ENCODE measurements at places on chromosomes 2 and 18. TPM values are rescaled to one million over a fixed set of nuclear protein-coding genes. Genes with fewer than 3 reads are reported as not detected.
A peak's percentile ranks its signal among the peaks of the same experiment; 100 is the strongest.

GRCh38 chr2:226450141-226450540 lies 349.5 kb downstream of the IRS1 start:
- DNase-seq = no peak

The PGAP1 gene
- polyA plus RNA-seq = 3.8 TPM

- DNase-seq = no peak
Observed at GRCh38 chr2:176068419-176068832, 15.3 kb downstream of the EVX2 start.

The SAP130 gene
- 19.0 TPM for polyA plus RNA-seq

GRCh38 chr2:34153484-34153883 lies 554.4 kb upstream of the FAM98A start:
- DNase-seq = no peak

DNA sequence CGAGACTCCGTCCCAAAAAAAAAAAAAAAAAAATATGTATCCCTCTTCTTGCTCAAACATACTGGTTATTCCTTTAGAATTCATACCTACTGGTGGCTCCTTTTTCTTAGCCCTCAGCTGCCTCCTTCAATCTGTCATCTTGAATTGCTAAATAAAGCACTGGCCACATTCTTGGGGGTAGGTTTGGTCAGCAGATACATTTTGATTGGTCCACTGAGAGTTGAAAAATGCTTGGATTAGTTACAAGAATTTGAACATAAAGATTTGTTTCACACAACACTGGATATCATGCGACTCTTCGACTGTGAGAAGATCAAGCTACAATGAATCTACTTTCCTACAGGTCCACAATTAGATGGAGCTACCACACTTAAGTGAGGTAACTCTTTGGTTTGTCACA lies 906.1 kb upstream of the SLC39A10 start:
- DNase-seq = no peak

- DNase-seq = no peak
Observed at GRCh38 chr2:694906-695510, 17.8 kb upstream of the TMEM18 start.

The POTEI gene
- not detected for polyA plus RNA-seq

- no peak for DNase-seq
Observed at GRCh38 chr18:10329101-10329500, 125.3 kb upstream of the APCDD1 start.

The HOXD8 gene
- 8.2 TPM for polyA plus RNA-seq

The NGEF gene
- polyA plus RNA-seq = 1.4 TPM

- no peak for DNase-seq
Observed at GRCh38 chr2:238338710-238339394, 18.5 kb downstream of the TRAF3IP1 start.

The SLC11A1 gene
- 0.31 TPM for polyA plus RNA-seq

GRCh38 chr2:120453635-120453998 lies 107.7 kb downstream of the INHBB start:
- DNase-seq = no peak

DNA sequence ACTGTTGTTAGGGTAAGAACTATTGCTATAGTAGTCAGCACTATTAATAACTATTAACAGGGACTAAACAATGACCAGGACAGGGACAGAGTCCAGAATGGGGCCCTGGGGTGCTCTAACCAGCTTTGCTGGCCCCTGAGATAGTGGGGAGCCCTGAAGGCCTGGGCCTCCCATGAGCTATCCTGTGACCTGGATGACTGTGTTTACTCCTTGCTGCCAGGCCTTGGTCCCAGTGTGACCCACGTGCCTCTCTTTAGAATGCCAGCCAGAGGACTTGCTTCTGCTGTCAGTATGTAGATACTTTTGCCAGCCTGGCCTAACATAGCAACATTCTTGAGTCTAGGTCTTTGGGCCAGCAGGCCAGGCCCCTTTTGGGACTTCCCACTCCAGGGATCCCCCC lies 11.4 kb downstream of the CDK5R2 start:
- no peak for DNase-seq

The TDRD15 gene
- polyA plus RNA-seq = not detected

- DNase-seq = no peak
Observed at GRCh38 chr2:118031566-118031965, 17.7 kb upstream of the CCDC93 start.

- peak; percentile 92 for DNase-seq
Observed at GRCh38 chr2:85813982-85814801, 60.4 kb downstream of the ATOH8 start.

- DNase-seq = no peak
Observed at GRCh38 chr2:44895061-44895460, 46.4 kb upstream of the SIX3 start.

- DNase-seq = no peak
Observed at GRCh38 chr18:58512648-58513588, 116.0 kb downstream of the ALPK2 start.

The SLC23A3 gene
- 3.5 TPM for polyA plus RNA-seq

The UNC80 gene
- 1.3 TPM for polyA plus RNA-seq

GRCh38 chr2:206873423-206873822 lies 65.9 kb upstream of the CPO start:
- DNase-seq = peak; percentile 54

GRCh38 chr2:1868683-1869141 lies 124.4 kb upstream of the PXDN start:
- DNase-seq = peak; percentile 85

DNA sequence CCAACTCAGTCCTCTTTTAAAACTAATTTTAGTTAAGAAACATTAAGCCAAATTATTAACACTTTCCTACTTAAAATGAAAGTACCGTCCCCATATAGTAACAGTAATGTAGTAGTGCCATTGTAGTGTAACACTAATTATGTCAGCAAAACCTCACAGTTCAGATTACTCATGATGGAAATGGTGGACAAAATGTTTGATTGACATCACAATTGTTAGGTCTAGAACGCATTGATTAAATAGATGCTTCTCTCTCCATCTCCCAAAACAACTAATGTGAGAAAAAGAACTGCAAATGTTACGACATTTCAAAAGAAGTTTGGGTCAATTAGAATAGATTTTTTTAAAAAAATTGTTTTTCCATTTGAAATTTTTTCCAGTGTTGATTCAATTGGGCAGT lies 1.2 kb upstream of the ATF2 start:
- no peak for DNase-seq

DNA sequence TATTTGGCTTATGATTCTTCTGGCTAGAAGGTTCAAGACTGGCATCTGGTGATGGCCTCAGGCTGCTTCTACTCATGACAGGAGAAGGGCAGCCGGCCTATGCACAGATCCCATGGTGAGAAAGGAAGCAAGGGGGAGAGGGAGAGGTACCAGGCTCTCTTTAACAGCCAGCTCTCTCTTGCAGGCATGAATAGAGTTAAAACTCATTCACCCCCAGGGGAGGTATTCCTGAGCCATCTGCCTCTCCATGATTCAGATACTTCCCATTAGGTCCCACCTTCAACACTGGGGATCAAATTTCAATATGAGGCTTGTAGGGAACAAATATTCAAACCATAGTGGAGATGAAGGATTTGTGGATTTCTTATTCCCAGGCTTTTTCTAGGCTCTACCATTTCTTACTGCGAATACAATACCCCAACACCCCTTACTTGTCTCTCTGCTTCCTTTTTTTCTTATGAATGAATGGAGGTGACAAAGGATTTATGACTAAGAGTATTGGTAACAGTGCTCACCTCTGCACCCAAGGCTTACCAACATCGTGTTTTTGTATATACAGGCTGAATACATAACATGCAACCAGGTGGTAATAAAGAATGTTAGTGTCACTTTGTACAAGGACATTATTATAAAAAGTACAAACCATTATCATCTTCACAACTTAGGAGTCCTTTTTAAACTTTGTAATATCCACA lies 454.6 kb upstream of the TRIB2 start:
- DNase-seq = no peak

The DNAJC10 gene
- polyA plus RNA-seq = 41.5 TPM

The CD207 gene
- 0.33 TPM for polyA plus RNA-seq

The TNFAIP6 gene
- 0.58 TPM for polyA plus RNA-seq

- DNase-seq = no peak
Observed at GRCh38 chr2:26891-27290, 19.4 kb downstream of the FAM110C start.

The ARHGAP15 gene
- polyA plus RNA-seq = not detected

The GCKR gene
- 0.67 TPM for polyA plus RNA-seq

DNA sequence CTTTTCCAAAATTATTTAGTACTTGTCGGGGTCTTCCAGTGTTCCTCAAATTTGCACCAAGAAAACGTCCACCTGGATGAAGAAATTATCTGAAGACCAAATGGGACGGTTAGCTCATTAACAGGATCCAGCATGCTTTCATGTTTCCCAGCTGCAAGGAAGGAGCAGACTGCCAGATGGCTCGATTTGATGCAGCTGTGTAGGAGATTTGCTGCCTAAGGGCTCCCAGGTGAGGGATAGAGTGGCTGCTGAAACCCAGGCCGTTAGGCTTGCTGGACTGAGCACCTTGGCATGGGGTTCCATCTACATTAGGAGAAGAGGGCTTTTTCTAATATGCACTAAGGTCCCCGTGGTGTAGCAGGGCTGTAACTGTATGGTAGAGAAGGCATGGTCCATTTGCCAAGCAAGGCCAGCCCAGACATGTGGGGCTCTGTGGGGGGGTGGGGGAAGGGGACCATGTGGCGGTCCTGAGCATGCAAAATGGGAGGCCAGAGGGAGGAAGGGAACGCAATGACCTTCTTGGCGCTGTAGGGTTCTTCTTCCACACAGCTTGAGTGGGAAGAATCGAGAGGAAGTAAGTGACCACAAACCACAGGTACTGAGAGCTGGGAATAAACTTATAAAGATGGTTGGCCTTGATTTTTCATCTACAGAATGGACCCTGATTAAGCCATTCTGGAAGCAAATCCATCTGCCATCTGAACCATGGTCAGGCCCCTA lies 144.0 kb downstream of the TMEM163 start:
- peak; percentile 34 for DNase-seq

DNA sequence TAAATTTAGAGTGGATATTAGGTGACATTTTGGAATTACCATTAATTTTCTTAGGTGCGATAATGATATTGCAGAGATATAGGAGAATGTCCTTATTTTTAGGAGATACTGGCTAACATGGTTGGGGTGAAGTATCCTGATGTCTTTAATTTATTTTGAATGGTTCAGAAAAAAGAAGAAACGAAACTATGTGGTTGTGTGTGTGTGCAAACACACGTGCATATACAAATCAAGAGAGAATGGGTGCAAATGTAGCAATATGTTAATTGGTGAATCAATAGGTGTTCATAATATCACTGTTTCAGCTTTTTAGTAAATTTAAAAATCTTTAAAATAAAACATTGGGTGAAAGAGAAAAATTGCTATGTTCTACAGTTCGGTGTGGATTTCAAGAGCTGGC lies 140.9 kb downstream of the DIS3L2 start:
- DNase-seq = no peak

DNA sequence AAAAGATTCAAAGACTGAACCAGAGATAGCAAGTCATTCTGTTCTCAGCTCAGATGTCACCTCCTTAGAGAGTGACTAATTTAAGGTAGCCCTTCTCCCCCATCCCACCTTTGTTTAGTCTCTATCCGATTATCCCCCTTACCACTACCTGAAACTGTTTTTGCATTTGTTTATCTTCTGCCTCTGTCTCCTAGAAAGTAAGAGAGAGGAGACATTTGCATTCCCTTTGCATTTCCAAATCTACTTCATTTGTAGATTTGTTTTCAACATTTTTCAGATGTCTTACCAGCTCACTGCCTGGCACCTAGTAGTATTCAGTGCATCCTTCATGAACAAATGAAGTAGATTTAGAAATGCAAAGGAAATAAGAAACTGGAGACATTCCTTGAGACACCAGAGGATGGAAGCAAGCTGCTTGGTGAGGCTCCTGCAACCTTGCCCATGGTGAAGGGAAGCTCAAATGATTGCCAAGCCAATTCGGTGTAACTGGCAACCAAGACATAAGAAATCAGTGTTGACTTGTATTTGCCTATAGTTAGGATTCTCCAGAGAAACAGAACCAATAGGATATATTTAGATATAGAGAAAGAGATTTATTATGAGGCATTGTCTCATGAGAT lies 385.7 kb downstream of the STK39 start:
- DNase-seq = no peak

DNA sequence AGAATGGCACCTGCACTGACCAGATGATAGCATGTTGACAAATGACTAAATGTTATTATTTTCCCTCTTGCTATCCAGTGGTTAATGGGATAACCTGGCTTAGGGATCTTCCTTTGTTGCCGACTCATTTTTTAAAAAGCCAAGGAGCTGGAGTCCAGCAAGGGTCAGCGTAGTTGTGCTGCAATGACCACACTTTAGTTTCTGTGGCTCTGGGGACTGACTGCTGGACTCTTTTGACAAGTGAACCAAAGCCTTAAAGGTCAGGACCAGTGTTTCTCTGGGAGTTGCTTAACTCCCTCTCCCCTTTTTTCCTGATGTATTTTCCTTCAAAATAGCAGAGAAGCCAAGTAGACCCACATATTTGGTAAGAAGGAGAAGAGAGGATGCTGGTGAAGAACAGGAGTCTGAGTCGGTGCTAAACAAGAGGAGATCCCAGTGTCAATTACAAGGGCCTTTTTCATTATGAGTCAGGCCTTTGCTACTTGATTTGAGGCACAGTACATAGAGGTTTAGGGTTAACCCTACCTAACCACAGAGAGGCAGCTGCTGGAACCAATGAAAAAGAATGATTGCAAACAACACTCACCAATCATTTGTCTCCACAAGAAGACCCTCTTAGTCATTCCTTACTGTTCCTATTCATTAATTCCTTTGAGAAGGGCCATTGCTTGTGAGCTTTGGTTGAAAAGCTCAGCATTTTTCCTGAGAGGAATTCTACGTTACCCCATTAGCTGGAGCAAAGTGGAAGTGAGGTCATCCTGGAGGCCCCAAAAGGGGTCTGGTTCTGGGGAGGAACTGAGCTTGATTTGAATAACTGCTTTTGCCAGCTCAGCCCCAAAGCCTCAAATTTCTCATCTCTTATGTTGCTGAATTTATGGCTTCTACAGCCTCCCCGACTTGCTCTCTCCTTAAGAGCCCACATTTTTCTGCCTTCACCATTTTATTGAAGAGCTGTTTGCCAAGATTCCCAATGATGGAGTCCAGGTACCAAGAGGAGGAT lies 137.6 kb upstream of the HNMT start:
- DNase-seq = no peak

DNA sequence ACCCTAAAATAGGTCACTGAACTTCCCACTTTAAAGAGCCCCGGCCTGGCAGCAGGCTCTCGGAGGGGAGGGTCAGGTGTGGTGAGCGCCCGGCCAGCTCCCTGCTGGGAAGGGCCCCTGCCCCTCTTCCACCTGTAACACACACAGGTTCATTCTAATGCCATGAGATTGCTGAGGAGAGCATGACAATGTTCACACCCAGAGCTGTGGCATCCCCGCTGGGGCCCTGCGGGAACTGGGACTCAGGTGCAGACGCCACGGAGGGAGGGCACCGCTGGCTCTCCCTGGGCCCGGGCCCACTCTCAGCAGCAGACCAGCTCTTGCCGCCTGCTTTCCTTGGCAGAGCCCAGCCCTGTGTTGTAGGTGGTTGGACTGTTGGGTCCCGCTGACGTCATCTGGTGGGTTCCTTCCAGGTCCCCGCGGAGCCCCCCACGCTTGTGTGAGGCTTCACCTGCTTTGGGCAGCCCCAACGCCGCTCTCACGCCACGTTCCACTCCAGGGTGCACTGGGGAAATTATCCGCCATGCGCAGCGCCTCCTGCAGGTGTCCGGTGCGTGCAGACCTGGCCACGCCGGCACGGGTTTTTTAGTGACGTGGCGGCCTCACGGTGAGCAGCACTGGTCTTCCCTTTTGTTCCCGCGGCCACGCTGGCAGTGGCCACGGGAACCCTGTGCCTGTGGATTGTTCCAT lies 50.4 kb upstream of the KCNG2 start:
- DNase-seq = no peak
